ENCODE measurements at places on chromosomes 3 and 15. TPM values are rescaled to one million over a fixed set of nuclear protein-coding genes. Genes with fewer than 3 reads are reported as not detected.

XCR1 gene
- not detected for total RNA-seq

ITGA11 gene
- 159 TPM for total RNA-seq

TRIM42 gene
- not detected for total RNA-seq

STX19 gene
- total RNA-seq: not detected

BFSP2 gene
- not detected for total RNA-seq

CDHR4 gene
- total RNA-seq: not detected

RASGRP1 gene
- total RNA-seq: 9.5 TPM

PIGBOS1 gene
- 7.3 TPM for total RNA-seq

LRRN1 gene
- total RNA-seq: under 0.01 TPM

CCR2 gene
- not detected for total RNA-seq

LEKR1 gene
- 0.97 TPM for total RNA-seq

CTXND1 gene
- total RNA-seq: not detected

GPR160 gene
- under 0.01 TPM for total RNA-seq

ZNF774 gene
- 1.7 TPM for total RNA-seq

ECE2 gene
- not detected for total RNA-seq

TRH gene
- not detected for total RNA-seq

SRP14 gene
- total RNA-seq: 96.6 TPM

H1-8 gene
- total RNA-seq: not detected

AHSG gene
- not detected for total RNA-seq

GOLGA8A gene
- 11.2 TPM for total RNA-seq

IL16 gene
- 0.32 TPM for total RNA-seq

ANKUB1 gene
- not detected for total RNA-seq

FGF7 gene
- 369 TPM for total RNA-seq

NUP210 gene
- under 0.01 TPM for total RNA-seq

KLHL40 gene
- not detected for total RNA-seq

OSBPL10 gene
- total RNA-seq: 16.8 TPM

ZNF501 gene
- 5.2 TPM for total RNA-seq

INKA1 gene
- 11.0 TPM for total RNA-seq

GRM7 gene
- total RNA-seq: not detected

IQCH gene
- 2.6 TPM for total RNA-seq

SNTN gene
- total RNA-seq: not detected

CLRN1 gene
- total RNA-seq: not detected

ITIH1 gene
- not detected for total RNA-seq

GJD2 gene
- total RNA-seq: not detected

Measured in fibroblast of villous mesenchyme (primary cell).